Endodermal cell (in vitro differentiated cells): ENCODE measurements at places on chromosomes 2 and 18. TPM values are rescaled to one million over a fixed set of nuclear protein-coding genes. Genes with fewer than 3 reads are reported as not detected.

DNA sequence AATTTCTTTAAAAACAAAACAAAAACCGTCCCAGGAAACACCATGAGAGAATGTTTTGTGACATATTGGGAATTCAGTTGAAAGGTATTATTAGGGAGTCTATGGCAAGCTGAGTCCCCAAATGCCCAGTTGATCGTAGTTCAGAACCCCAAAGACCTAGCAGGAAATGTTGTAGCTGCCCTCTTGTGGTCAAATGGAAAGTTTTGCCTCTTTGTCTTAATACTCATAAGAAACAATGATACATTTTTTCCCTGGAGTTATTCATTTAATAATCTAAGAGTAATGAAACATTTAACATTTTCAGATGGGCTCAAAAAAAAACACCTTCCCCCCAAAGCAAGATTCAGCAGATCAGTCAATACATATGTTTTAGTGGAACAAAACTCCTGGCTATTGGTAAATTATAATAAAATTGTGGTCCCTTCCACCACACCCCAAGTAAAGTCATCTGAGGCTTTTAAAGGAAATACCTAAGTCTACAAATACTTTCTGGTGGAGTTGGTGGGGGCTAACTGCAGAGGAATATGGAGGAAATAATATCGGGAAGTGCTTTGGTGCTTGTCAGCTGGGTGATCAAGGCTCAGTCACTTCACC lies 37.8 kb upstream of the EFEMP1 start:
- no peak for DNase-seq

DNA sequence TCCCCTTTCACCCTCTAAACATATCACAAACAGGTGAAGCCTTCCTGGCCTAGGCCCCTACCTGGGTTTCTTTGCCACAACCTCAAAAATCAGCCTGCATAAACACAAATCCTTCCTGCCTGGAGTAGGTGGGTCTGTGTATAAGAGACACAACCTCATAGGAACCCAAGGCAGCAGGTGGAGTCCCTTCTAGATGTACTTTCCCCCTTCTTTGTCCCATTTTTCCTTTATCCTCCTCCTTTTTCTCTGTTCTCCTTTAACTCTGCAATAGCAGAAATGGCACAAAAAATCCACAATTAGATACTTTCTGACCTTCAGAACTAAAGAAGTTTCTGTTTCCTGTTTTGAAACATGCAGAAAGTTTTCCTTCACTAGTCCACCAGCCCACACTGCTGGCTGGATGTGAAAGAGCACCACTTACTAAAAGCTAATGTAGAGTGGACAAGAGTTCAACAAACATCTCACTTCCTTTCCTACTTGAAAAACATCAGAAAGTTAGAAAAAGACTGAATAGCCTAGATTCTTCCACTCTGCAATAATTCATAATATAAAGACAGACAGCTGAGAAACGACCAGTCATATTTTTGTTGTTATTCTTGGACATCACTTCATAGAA lies 11.2 kb downstream of the SLC40A1 start:
- no peak for DNase-seq

- DNase-seq, result peak; percentile 86
Measured at GRCh38 chr18:77054606-77055428, 77.8 kb downstream of the MBP start.

GRCh38 chr2:231235217-231235616 lies 36.8 kb downstream of the ARMC9 start:
- DNase-seq, result no peak

- DNase-seq, result no peak
Measured at GRCh38 chr18:23415515-23415914, 37.6 kb upstream of the RIOK3 start.

GRCh38 chr2:121617042-121617599 lies 32.1 kb downstream of the CLASP1 start:
- no peak for DNase-seq

DNA sequence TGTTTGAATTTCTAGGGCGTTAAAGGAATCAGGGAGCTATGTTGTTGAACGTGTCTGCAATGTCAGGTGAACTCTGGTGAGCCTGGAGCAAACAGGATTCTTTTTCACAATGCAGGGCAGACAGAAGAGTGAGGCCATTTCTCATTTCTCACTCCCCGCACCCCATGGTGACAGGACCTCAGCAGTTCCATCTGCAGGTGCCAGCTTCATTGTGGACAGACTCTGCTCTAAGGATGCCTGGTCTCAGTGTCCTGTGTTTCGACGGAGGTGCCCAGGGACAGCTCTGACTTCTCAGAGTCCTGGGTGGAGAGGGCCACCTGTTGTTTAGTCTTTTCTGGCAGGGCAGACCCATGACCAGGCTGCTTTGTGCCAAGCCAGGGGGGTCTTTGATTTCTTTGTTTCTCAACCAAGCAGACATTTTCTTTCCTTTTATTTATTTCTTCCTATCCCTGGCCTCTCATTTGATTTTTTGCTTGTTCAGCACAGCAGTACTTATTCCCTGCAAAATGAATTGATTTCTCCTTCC lies 201.5 kb downstream of the RNF144A start:
- DNase-seq, result no peak

GRCh38 chr2:98040331-98040939 lies 44.7 kb upstream of the TMEM131 start:
- DNase-seq, result no peak

GRCh38 chr2:71891155-71891554 lies 256.5 kb downstream of the CYP26B1 start:
- peak; percentile 27 for DNase-seq

- DNase-seq, result no peak
Measured at GRCh38 chr2:46899053-46899452, 16.6 kb downstream of the MCFD2 start.

DNA sequence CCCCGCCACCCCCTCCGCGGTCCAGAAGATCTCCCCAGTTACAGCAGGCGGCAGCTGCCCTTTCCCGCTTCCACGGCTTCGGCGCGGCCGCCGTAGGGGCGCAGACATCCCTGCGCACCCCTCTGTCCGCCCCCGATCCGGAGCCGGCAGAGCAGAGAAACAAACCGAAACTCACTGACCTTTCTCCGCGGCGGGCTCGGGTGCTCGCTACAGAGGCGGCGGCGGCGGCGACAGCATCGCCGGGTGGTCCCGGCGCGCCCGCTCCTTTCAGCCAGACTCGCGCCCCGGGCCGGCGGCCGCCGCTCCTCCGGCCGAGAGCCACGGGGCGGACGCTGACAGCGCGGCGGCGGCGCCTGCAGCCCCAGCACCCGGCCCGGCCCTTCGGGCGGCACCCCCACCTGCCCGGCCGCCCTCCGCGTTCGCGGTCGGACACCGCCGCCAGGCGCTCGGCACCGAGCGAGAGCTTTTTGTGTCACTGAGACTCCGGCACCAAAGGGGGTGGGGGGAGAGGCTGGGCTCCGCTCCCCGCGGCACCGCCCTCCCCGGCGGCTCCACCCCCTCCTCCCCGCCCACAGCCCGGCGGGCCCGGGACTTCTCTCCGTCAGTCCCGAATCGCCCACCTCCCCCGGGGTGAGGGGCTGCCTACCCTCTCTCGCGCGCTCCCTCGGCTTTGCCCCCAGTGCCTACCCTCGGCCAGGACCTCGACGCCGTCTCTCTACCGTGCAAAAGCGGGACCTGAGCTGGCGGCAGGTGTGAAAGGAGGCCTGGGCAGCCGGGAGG lies 1.4 kb upstream of the RNF152 start:
- peak; percentile 93 for DNase-seq

- no peak for DNase-seq
Measured at GRCh38 chr2:206424134-206424533, 19.2 kb upstream of the ADAM23 start.

GRCh38 chr2:7973801-7974480 lies 707.9 kb upstream of the ID2 start:
- no peak for DNase-seq

DNA sequence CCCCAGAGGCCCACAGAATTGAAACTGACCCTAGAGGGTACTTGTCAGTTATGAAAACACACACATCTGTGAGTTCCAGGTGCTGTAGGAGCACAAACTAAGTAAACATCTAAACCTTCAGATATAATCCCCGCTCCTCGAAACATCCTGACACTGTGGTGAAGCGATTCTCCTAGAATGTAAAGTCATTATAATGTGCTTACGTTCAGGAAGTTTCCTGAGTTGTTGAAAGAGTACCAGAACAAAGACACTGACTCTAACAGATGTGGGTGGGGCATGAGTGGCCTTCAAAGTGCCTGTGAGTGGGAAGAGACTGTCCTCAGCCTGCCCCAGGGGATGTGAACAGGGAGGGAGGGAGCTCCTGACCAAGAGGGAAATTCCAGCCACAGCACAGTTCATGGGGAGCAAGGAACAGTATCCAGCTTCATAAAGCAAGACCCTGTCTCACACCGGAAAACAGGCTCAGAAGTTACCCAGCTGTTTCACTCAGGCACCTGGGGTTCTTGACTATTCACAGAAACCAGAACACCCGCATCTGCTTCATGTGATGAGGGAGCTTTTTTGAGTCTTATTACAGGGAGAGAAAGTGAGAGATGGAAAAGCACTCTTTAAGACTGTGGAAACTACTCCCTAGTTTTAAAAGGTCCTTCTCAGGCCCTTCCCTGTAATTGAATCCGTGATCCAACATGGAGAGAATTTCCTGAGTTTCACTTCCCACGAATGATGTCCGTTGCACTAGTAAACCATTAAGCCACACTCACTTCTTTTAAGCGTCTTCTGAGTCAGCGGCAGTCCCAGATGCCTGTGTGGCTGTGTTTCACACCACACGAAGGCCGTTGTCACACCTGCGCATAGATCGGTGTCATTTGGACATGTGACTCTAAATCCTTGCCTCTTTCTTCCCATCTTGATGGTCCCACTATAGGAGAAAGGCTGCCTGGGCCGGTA lies 88.6 kb upstream of the EML6 start:
- no peak for DNase-seq

DNA sequence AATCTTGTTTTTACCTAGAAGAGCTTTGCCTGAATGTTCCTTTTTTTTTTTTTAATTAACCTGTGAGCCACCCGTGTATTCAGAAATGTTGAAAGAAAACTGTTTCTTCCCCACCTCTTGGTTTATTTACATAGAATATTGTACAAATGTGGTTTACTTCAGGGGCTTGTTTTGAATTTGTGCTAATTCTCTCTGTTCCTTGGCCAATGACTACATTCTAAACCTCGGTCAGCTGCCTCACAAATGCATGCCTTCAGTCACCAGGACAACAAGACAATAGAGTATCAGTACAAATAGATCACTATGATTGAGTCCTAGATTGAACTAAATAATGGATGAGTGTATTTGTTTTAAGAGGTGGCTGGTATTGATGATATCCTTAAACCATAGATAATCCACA lies 36.0 kb downstream of the AGFG1 start:
- DNase-seq, result no peak

- no peak for DNase-seq
Measured at GRCh38 chr18:30925795-30926194, 116.7 kb downstream of the DSC3 start.

DNA sequence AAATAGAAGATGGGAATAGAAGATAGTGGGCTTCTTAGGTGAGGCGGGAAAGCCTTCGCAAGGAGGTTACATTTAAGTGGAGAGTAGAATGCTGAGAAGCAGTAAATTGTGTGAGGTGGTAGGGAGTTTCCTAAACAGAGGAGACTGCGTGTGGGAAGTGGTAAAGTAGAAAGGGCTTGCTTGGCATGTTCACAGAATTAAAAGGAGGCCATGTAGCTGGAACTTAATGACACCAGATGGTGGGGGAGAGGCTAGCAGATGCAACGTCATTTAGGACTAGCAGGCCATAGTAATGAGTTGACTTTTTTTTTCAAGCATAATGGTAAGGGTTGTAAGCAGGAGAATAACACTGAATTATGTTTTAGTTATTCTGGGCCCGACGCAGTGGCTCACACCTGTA lies 13.0 kb upstream of the RTN4 start:
- no peak for DNase-seq

DNA sequence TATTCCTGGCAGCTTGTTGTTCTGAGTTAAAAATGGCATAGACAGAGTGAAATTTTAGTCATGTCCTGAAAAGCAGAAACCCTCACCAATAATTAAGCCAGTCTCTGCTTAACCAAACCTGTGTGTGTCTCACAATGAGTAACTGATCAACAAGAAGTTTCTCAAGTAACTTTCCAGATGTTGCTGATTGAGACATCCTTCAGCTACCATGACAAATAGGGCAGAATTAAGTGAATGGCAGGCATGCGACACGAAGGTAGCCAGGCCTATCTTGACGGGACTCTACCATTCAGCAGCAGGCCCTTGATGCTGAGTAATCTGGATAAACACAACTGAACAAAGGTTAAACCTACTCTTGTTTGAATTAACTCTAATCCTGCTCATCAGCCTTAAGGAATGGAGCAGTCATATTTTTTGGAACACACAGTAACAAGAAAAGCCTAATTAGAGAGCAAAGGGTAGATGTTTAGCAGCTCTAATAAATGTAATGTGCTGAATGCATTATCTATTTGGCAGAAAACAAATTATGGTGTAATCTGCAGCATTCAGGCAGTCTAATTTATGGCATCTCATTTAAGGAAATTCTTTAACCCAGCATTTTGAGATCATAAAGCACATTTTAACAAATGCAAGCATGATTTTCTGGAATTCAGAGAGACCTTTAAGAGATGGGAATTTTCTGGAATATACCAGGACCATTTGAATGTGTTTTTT lies 159.5 kb upstream of the EPHA4 start:
- no peak for DNase-seq

DNA sequence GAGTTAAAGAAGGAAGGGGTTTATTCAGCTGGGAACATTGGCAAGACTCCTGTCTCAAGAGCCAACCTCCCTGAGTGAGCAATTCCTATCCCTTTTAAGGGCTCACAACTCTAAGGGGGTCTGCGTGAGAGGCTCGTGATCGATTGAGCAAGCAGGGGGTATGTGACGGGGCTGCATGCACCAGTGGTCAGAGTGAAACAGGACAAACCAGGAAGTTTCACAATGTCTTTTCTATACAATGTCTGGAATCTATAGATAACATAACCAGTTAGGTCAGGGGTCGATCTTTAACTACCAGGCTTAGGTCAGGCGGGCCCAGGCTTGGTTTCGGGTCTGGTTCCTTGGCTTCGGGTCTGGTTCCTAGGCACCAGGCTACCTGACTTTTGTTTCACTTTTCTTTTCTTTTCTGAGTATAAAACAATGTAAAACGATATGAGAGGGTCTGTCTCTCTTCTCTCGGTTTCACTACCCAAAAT lies 30.1 kb upstream of the LIPG start:
- DNase-seq, result peak; percentile 15

DNA sequence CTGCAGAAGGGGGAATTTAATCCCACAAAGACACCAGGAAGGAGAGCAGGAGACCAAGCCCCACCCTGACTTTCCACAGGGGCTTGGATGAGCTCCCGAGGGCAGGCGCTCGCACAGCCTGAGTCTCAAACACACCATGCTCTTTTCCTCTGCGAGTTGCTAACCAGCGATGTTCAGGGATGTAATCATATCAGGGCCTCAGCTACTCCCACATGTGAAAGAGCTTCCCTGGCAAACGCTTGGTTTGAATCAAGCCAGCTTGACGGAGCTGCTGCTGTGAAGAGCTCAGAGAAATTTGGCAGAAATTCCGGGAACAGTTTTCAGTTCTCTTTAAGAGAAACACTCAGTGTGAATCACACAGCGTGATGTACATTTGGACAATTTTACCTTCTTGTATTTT lies 385.8 kb downstream of the GALR1 start:
- DNase-seq, result no peak

GRCh38 chr2:218831378-218831990 lies at the start of gene PRKAG3:
PRKAG3 (minus strand) TSS chr2:218831803.
- no peak for DNase-seq

VWA3B gene
- total RNA-seq, result 0.64 and 1.0 TPM in 2 replicates

MAP4K3 gene
- 37.5 and 39.1 TPM in 2 replicates for total RNA-seq

SPATA3 gene
- not detected in 3 replicates for total RNA-seq

DIPK1C gene
- 0.13 TPM in 1 of 2 replicates, not detected in the other for total RNA-seq

RESP18 gene
- not detected in 3 replicates for total RNA-seq

TUBA3E gene
- not detected in 3 replicates for total RNA-seq

SULT1C4 gene
- total RNA-seq, result 2.3 to 3.5 TPM (median 2.4 TPM) in 3 replicates

STAT4 gene
- total RNA-seq, result 2.9 and 3.2 TPM in 2 replicates

FSHR gene
- total RNA-seq, result 2.4 and 4.7 TPM in 2 replicates

CD226 gene
- 0.15 TPM in 1 of 3 replicates, not detected in the others for total RNA-seq

LONRF2 gene
- 0.23 to 0.84 TPM (median 0.71 TPM) in 3 replicates for total RNA-seq

ICOS gene
- not detected in 2 replicates for total RNA-seq

SNORC gene
- total RNA-seq, result 3.0 to 6.2 TPM (median 5.0 TPM) in 3 replicates
